EL (cell line): ENCODE measurements at places on chromosomes 12 and 14.

DNA sequence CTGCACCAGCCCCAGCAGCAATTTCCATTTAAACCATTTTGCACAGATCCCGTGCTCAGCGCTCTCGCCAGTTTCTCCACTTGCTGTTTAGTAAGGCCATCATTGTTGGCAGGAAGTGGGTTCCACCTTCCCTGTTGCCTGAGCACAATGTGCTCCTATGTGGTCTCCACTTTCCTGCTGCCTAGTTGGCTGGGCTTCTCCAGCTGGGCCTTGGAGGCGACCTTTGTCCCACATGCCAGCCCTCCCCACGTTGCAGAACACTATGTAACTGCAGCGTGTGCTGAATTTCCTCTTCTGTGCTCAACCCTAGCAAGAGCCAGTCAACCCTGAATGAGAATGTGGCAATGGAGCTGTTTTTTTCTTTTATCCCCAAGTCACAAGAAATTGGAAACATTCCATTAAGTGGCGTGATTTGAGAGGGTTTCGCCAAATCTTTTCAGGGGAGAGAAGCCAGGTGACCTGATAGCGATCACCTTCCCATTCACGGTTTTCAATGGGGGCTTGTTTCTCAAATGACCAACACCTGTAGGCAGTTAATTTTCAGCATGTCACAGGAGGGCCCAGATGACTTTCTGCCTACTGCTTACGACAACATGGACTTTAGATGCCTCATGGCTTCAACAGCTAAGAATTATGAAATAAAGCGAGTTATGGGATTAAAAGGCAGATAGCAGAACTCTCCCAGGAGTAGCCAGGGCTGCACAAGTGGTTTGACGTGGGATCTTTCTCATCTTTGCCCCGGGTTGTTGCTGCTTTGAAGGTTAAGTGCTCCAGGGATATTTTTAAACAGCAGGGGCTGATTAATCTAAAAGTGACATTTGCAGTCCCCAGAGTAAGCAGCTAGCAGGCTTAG is at the start of gene ACACB:
ACACB (plus strand) TSS at position 830 of the 853 bp plus-strand sequence. CDS start 22,819 bp downstream, outside the sequence.
- DNase-seq, result no peak

DNA sequence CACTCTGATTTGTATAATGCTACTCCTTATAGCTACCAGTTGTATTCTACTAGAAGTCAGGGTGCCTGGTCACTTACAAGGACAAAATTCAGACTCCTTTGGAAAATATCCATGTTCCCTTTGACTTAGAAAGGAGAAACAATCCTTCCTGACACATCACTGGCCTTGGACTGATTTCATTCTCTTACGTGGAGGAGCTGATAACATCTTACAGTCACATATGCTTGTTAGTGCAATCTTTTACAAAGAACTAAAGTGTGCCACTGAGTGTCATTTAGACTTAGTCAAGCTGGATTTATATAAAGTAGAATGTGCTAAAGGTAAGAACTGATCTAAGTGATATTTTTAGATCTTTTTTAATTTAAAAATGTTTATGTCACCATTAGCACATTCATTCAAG is 131.0 kb upstream of the TMTC2 start:
- DNase-seq, result no peak

GRCh38 chr12:90479237-90479636 is 475.7 kb downstream of the CCER1 start:
- no peak for DNase-seq

GRCh38 chr12:114764510-114764909 is 80.5 kb upstream of the TBX3 start:
- no peak for DNase-seq

- DNase-seq, result peak; percentile 95
These were observed 390.2 kb downstream of the LRIG3 start for GRCh38 chr12:58529897-58530741.

DNA sequence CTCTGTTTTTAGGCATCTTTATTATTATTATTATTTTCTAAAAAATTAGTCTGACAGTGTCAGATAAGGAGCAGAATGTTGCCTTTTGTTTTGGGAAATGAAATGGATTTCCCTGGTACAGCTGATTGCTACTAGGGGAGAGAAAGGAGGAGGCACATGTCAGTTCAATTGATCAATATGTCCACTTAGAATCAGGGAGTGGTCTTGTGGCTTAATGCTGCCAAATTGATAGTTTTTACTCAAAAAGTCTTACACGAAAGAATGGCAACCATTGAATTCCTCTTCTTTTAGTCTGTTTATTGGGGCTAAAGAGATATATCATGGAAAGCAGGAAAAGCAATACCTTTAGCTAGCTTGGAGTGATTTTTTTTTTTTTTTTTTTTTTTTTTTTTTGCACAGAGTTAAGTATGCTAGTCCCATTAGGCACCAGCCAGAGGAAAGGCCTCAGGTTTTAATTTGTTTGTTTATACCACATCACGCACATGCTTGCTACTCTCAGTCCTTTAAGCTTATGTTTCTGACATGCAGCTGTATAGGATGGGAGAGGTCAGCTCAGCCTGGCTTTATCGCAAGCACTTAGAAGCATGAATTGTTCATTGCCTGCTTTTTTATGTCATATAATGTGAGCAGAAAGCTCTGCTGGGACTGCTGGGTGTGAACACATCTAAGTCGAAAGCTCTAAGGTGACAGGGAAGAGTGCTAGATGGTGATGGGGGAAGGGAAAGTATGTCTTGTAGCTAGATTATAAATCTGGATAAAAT is 1.4 kb downstream of the AKAP6 start:
- DNase-seq, result no peak

DNA sequence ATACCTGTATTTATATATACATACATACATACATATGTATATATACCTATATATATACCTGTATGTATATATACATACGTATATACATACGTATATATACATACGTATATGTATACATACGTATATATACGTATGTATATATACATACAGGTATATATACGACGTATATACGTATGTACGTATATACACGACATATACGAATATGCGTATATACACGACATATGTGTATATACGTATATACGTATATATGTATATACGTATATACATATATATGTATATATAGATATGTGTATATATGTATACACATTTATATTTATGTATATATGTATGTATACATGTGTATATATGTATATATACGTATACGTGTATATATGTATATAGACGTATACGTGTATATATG is 92.7 kb upstream of the ABCD2 start:
- DNase-seq, result no peak

- DNase-seq, result no peak
These were observed 46.4 kb downstream of the ACTN1 start for GRCh38 chr14:68932686-68933085.

DNA sequence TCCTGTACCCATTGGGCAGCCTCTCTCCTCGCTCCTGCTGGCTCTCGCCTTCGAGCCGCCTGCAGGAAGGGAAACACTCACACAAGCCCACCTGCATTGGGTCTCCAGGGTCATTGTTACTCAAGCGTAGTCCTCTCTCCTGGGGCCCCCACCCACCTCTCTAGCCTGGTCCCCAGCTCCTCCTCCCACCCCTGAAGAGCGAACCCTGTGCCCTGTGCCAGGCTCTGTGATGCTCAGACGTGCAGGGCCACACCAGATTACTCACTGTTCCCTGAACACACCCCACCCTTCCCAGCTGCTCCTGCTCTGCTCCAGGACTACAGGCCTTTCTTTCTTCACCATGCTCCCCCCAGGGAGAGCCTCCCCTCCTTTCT is 88.1 kb downstream of the NINJ2 start:
- no peak for DNase-seq

DNA sequence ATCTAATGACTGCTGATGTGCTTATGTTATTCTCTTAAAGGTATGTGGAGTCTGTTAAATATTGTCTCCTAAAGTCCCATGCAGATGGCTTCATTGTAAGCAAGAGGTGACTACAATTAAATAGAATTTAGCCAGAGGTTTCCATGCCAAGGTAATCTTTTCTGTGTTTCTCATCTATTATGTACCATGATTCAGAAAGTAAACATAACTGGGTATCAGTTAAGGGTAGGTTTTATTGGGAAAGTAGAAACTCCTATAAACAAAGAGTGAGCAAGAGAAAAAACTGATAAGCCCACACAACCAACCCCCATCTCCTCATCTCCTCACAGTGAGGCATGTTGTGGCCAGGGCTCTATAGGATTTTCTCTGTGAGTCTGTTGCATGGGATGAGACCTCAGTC is 611.7 kb downstream of the SNAPC1 start:
- DNase-seq, result no peak

DNA sequence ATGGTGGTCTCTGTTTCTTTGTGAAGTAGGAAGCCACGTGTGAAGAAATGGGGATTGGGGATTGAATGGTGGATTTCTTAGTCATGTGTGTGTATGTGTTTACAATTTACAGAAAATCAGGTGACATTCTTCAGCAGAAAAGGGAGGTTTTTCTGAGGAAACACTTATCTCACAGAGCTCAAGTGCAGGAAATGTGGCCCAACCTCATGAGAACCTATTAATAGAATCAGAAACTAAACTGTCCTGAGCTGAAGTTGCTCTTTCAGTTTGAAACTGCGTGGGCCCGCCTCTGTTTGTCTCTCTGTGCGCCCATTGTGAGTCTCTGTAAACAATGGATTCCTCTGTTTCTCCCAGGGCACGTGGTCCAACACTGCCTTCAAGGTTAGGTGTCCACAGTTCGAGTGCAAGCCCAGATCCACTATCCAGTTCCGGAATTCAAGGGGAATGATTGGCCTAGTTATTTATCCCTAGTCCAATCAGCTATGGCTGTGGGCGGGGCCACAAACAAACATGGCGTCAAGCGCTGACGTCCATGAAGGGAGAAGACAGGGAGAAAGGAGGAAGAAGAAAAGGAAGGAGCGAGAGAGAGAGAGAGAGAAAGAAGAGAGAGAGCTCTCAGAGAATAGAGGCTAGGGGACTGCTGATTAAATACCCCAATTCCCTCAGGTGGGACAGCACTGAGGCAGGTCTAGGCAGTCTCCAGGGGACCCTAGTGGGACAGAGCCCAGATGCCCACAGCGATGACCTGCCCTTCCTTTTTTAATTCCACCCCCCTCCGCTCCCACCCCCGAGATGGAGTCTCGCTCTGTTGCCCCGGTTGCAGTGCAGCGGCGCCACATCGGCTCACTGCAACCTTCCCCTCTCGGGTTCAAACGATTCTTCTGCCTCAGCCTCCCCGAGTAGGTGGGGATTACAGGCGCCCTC is 31.4 kb upstream of the C12orf76 start:
- no peak for DNase-seq

- DNase-seq, result no peak
These were observed 46.3 kb upstream of the FAR2 start for GRCh38 chr12:29102741-29103140.

- DNase-seq, result no peak
These were observed 10.3 kb upstream of the PPP4R4 start for GRCh38 chr14:94163796-94164195.

DNA sequence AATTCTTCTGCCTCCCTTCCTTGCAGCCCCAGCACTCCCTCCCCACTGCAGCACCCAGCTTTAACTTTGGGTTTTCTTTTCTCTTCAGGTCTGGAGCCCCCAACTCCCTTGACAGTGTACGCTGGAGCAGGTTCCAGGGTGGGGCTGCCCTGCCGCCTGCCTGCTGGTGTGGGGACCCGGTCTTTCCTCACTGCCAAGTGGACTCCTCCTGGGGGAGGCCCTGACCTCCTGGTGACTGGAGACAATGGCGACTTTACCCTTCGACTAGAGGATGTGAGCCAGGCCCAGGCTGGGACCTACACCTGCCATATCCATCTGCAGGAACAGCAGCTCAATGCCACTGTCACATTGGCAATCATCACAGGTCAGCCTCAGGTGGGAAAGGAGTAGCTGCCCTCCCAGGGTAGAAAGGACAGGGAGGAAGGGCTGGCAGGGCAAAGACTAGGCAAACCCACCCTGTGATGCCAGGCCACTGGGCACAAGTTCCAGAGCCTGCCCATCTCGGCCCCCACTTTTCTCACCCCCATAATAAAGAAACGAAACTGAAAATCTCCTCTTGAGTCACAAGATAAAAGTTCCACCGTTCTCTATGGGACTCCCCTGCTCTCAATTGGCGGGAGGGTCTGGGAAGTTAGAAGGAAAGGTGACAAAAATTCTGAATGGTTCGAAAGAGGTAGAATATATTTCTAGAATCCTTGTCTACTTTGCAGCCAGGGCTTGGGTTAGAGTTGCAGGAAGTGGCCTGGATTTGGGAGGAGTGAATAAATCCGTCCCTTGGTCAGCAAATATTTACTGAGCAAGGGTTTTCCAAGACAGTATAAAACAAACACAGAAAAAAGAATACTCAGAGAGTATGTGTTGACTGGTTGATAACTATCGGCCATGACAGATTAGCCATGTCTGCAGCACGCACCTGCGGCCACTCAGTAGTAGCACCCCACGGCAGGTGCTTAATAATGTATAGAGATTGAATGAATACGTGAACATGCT is 3.2 kb downstream of the LAG3 start:
- DNase-seq, result no peak

DNA sequence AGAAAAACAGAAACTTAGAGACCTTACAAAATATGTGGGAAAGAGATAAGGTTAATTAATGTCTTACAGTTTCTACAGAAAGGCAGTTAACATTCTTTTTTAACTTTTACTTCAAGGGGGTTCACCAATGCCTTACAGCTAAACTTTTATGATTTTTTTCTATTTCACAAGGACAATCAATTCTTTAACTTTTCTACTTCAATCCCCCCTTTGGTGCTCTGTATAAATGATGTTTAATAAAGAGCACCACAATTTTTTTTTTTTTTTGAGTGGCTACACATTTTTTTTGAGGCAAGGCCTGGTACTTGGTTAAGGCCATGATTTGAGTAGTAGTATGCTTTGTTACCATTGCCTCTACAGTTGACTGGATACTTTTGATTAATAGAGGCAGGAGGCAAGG is 279.6 kb downstream of the PRKD1 start:
- no peak for DNase-seq

DNA sequence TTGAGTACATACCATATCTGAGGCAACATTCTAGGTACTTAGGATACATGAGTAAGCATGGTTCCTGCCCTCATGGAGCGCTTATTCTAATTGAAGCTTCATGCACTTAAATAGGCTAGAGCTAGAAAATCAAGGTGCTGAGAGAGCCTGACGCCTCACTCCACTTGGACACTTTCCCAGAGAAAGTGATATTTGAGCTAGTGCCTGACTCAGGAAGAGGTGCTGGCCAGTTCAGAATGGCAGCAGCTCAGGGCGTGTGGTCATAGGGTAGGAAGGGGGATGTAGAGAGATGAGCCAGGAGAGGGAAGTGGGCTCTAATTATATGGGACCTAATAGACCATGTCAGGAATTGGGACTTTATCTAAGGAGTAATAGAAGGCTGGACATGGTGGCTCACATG is 33.3 kb downstream of the TULP3 start:
- peak; percentile 27 for DNase-seq

GRCh38 chr12:50052964-50053363 is 4.4 kb upstream of the ASIC1 start:
- no peak for DNase-seq

GRCh38 chr14:81263777-81264410 is 43.1 kb upstream of the GTF2A1 start:
- DNase-seq, result no peak

DNA sequence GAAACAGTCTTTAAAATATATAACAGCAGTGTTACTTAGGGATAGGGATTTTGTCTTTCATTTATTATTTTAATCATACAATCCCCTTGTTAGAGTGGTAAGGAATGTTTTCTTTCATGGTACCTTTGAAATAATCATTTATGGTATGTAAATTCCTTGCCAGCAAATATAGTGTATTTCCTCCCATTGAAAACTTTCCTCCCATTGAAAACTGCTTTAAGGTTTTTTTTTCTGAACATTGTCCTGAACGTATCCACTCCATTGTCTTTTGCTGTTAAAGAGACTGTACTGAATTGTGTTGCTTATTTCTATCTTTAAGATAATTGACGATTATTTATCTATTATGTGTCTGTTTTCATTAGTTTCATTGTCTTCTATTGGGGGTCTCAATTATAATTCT is 83.5 kb downstream of the PPHLN1 start:
- no peak for DNase-seq
